ENCODE measurements at places on chromosomes 2 and 18. TPM values are rescaled to one million over a fixed set of nuclear protein-coding genes. Genes with fewer than 3 reads are reported as not detected.

BABAM2 gene
- polyA plus RNA-seq, result 60.1 TPM

DNA sequence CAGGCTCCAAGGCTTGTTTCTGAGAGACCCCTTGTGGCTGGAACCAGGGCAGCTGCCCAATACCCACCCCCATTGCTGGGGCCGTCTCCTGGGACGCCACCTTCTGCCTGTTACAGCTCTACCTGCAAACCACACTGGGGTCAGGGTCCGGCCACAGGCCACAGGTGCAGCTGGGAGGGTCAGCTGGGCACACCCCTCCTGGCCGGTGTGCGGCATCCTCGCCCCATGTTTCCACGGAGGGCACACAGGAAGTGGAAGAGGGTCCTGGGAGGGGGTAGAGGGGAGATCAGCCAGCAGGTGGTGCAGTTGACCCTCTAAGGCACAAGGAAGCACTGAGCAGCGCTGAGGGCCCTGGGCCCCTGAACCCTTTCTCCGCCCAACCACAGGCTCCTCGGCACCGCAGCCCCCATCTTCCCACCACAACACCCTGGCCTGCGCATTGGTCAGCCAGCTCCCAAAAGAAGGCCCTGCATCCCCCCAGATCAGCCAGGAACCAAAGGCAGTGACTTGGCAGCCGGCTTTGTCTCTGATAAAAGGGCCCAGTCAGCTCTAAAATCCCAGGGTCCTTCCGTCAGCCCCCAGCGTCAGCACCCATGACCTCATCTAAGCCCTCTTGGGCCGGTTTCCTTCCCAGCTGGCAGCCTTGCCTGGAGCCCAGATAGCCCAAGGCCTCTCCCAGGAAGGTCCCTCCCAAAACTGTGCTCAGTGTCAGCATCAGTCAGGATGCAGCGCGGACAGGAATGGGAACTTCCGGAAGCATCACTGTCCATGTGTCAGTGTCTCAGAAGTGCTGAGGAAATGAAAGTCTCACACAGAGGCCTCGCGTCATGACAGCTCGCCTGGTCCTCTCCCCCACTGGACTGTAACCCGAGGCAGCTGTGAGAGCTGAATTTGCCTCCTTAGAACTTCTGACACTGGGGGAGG lies 1.7 kb downstream of the ERFE start:
- no peak overlapping the region for H3K27ac ChIP-seq
- H3K36me3 ChIP-seq, result no peaks in the 10 kb centered on the region
- no peak overlapping the region for H3K4me3 ChIP-seq
- no peak for DNase-seq
- peaks cover 13% of the 10 kb centered on the region for H3K27me3 ChIP-seq

OTOS gene
- polyA plus RNA-seq, result not detected

DNAJC5G gene
- not detected for polyA plus RNA-seq

GRCh38 chr2:31318361-31319336 lies 84.7 kb downstream of the EHD3 start:
- no peaks in the 10 kb centered on the region for H3K36me3 ChIP-seq
- peak overlapping the region; percentile 6 for H3K4me3 ChIP-seq
- H3K4me1 ChIP-seq, result peaks cover 53% of the 10 kb centered on the region
- no peaks in the 10 kb centered on the region for H3K27me3 ChIP-seq
